ENCODE measurements at places on chromosomes 1 and 21.

GRCh38 chr1:159120317-159120716 is 43.8 kb upstream of the AIM2 start:
- no peak for DNase-seq

- peak; percentile 11 for DNase-seq
Measured at GRCh38 chr1:12052008-12052573, 11.0 kb upstream of the TNFRSF8 start.

DNA sequence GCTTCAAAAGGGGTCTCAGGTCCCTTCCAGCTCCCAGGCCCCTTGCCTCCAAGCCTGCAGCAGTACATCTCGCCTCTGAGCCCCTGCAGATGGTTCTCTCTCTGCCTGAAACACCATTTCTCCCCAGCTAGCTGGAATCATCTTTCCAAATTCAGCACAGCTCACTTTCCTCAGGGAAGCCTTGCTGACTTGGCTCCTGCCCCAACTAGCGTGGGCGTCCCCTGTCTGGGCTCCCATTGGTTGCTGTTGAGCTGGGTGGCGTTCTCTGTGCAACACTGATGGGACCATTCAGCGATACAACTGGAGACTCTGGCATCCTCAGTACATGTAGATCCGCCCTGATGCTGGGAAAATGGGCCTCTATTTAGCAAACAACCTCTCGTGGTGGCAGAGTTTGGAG is 141.3 kb upstream of the IGSF21 start:
- DNase-seq: no peak

DNA sequence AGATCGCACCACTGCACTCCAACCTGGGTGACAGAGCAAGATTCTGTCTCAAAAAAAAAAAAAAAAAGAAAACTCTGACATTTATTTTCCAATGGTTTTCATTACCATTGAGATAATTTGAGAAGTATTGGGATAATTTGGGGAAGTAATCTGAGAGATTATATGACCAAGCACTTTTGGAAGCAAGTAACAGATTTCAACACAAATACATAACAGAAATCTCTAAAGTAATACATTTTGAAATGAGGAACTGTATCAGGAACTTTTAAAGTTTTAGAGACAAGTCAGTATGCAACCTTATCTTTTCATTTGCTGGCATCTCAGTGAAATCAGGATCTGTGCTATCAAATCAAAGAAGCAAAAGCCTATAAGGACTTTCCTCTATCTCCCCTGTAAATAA is 25.4 kb upstream of the SLC16A1 start:
- no peak for DNase-seq

GRCh38 chr1:214513394-214513793 is 38.0 kb downstream of the PTPN14 start:
- DNase-seq: no peak

DNA sequence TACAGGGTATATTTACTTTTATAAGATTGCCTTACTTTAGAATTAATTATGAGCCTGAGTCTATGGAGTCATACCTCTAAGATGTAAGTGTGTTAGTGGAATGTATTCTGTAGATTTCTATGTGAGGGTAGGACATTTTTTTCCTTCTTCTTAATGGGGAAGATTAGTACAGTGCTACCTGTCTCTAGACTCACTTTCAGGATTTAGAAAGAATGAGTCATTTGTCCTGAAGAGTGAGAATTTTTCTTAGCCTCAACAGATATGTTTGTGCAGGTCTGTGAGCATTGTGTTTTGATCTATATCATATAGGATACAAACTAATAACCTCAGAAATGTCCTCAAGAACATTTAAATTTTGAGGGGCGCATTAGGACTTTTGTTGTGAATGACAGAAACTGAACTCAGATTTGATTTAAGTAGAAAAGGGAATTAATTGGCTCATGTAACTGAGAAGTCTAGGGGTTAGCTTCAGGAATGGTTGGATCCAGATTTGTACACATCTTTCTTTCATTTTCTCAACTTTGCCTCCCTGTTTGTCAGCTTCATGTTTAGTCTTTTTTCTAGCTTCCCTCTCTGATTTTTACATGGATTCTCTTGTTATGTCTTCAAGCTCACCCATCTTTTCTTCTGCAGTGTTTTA is 45.3 kb downstream of the TTC3 start:
- no peak for DNase-seq

GRCh38 chr1:239457491-239458143 is 71.2 kb downstream of the CHRM3 start:
- DNase-seq: no peak

DNA sequence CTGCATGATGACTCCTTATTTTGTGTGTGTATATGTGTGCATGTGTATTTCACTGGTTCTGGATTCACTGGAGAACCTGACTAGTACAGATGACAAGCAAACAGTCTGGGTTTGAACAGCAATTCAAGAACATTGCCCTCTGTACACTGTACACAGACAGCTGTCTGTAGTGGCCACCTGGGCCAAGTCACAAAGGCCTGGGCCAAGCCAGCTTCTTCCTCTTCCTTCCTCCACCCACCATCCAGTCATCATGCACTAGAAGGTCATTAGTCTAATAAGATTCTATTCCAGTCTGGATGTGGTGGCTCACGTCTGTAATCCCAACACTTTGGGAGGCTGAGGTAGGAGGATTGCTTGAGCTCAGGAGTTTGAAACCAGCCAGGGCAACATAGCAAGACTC is 155.9 kb downstream of the ELAVL4 start:
- no peak for DNase-seq

GRCh38 chr1:208093754-208094719 is 150.1 kb downstream of the PLXNA2 start:
- peak; percentile 67 for DNase-seq

GRCh38 chr1:202104073-202104472 is 18.6 kb upstream of the GPR37L1 start:
- no peak for DNase-seq

GRCh38 chr1:169390303-169390702 is 22.3 kb downstream of the BLZF1 start:
- no peak for DNase-seq

DNA sequence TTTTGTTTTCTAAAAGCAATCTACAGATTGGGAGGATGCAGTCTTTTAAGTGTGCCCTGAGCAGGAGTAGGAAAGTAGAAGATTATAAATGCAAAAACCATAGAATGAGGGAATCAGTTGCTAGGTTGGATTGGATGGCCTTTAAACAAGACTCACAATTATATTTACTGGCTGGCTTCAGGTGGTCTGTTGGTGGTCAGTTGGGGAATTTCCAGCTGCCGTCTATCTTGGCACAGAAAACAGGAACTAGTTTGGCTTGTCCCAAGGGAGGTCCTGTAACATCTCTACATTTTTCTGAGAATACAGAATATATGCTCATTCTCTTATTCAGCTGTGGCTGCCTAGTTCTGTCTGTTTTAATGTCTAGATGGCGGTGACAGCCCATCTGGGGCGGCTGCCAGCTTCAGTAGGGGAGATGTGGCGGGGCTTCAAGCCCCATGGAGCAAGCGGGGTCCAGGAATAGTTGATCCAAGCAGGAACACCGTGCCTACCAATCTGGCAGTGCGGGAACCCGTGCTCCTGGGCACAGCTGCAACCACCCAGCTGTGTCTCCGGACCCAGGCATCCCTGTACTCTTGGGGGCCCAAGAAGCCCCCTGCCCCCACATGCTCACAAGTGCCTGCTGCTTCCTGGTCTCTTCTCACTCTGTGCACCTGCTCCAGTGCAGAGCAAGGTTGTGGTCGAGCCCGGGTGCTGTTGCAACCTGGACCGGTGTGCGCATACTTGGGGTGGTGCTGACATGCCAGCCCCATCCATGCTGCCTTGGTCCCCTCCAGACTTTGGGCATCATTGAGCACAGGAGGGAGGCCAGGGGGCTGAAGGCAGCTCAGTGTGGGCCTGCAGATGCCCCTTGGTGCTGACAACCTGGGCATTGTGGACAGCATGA is 1182.6 kb downstream of the AMY1C start:
- DNase-seq: no peak

GRCh38 chr1:231272173-231272572 is 31.2 kb downstream of the GNPAT start:
- DNase-seq: no peak

DNA sequence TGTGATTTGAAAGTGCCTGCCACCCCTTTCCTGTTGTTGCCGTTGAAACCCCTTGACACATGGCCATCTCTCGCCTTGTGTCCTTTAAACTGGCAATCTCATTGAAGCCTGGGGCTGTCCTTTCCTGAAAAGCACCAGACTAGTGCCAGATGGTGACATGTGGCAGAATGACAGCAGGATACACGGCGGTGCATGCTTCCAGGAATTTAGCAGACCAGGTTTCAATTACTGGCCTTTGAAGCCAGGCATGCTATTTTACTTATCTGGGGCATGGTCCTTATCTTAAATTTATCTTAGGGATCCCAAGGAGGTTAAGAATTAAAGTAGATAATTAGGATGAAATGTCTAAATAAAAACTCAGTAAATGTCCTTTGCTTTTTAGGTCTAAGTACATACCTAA is 15.2 kb downstream of the PLPPR4 start:
- DNase-seq: no peak

- DNase-seq: no peak
Measured at GRCh38 chr1:154443274-154444013, 38.3 kb downstream of the IL6R start.
